ENCODE measurements at places on chromosomes 3 and 15.

- DNase-seq = no peak
Observed at GRCh38 chr3:192435241-192435640, 292.1 kb downstream of the FGF12 start.

DNA sequence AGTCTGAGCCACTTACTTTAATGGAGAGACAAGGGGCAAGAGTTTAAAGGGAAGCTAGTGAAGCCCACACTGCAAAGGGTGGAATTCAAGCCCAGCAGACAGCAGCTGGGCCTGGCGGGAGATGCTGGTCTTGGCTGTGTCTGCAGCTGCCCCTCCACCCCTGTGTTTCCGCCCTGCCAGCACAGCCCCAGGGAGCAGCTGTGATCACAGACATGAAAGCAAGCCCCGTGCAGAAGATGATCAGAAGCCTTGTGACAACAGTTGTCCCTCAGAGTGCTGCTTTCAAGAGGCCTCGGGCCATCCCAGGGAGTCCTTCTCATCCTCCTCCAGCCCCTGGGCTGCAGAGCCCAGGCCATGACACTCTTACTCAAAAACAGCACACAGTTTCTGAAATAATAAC lies 24.1 kb upstream of the SLC6A1 start:
- no peak for DNase-seq

DNA sequence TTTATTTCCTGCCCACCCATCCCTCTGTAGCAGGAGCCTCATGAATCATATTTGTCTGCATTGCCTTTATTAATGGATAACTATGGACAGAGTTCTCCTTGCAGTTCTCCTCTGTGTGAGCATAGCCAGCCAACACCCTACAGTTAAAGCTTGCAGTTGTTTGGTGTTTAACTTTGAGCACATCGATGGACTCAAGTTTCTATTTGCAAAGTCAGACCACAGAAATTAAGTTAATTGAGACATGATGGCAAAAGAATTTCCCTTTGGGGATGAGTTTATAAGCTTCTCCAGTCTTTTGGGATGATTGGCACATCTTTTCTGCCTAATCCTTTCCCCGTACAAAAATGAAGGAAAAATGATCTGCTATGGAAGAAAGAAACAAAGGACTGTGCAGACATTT lies 398.9 kb upstream of the THBS1 start:
- DNase-seq = no peak

DNA sequence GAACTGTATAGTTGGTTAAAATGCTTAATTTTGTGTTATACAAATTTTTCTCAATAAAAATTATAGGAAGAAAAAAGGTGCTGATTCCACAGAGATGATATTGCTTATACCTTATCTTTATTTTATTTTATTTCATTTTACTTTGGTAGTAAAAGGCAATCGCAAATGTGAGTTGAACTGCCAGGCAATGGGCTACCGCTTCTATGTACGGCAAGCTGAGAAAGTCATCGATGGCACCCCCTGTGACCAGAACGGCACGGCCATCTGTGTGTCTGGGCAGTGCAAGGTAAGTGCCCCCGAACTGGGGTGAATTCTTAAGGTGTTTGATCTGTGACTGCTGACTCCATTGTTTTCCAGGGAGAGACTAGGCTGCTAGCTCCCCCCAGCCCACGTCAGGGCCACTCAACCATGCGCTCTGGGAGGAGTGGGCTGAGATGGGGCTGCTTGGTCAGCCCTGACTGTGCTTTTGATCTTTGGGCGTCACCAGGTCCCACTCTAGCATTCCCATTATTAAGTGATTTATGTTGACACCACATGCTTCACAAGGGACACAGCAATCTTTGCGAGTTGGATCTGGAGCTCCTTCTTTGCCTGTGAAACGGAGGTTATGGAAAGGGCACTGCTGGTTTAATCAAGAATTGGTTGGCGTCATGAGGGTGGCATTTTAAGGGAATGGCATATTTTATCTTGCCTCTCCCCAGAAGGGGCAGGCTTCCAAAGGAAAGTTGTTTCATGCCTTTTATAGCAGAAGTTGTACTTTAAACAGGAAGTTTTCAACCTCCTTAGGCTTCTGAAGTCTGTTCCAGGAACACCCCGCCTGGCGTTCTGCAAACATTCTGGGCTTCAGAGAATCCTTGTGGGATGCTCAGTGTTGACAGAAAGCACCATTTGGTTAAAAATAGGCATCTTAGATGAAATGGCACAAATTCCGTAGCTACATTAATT lies 296.5 kb downstream of the THSD4 start:
- DNase-seq = peak; percentile 81

GRCh38 chr3:14946739-14947099 lies 664 bp upstream of the NR2C2 start:
- no peak for DNase-seq

GRCh38 chr3:72065236-72065635 lies 280.3 kb upstream of the PROK2 start:
- DNase-seq = no peak

DNA sequence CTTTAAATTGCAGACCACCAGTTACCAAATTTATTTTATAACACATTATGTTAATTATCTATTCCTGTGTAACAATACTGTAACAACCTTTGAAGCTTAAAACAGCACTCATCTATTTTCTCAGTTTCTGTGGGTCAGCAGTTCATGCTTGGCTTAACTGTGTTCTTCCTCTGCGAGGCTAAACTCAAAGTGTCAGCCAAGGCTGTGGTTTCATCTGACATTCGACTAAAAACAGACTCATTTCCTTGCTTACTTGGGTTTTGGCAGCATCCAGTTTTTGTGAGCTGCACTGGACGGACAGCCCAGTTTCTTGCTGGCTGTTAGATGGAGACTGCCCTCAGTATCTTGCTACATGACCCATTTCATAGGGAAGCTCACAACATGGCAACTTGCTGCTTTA lies 247.3 kb upstream of the KCNH8 start:
- no peak for DNase-seq

- DNase-seq = no peak
Observed at GRCh38 chr3:54193093-54193492, 70.7 kb downstream of the CACNA2D3 start.

DNA sequence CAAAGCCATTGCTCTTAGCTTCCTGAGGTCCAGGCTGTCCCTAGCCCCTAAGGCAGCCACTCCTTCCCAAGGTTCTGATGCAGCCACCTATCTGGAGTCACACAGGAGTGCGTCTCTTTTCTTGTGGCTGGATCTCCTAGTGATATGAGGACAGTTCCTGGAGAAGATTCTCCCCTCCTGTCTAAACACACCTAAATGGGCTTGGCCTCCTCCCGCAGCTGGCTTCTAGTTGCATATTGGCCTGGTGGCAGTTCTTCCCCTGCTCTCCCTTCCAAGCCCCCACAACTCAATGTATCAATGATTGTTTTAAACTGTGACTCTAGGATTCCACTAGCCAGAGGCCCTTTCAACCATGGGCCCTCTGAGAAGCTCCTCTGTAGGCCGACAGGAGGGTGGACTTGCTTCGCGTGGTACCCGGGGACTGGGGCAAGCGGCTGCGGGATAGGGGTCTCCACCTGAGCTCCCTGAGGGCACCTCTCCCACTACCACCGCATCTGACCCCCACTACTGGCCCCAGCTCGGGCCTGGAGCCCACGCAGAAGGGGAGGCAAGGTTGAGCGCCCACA lies 1.4 kb downstream of the ITGA11 start:
- no peak for DNase-seq

- no peak for DNase-seq
Observed at GRCh38 chr3:139129892-139130291, 85.2 kb upstream of the PRR23C start.

- no peak for DNase-seq
Observed at GRCh38 chr3:132380920-132381319, 36.4 kb upstream of the DNAJC13 start.

DNA sequence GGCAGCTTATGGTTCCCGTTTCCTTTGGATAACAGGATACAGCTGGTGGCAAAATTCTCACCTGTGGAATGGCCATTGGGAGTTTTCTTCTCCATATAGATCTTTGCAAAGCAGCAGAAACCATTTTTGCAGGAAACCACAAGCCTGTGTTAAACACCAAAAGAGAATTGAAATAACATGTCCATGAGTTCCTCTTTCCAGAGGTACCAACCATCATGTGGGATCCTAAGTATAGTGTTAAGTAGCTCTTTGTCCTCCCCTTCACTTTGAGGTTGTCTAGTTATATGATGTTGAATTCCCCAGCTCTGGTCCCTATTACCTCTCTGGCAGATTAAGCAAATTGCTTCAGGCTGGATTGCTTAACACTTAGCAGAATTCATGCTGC lies 94.9 kb downstream of the AKAP13 start:
- DNase-seq = no peak

DNA sequence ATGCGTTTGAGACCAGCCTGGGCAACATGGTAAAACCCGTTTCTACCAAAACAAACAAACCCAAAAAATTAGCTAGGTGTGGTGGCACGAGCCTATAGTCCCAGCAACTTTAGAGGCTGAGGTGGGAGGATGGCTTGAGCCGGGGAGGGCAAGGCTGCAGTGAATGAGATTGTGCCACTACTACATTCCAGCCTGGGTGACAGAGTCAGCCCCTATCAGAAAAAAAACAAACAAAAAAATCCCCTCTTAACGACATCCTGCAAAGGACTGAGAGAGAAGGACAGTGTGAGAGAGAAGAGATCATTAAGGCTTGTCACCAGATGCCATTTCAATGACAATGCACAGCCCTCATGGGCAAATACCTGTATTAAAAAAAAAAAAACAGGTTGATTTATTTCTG lies 266.7 kb upstream of the ATP10A start:
- DNase-seq = no peak

DNA sequence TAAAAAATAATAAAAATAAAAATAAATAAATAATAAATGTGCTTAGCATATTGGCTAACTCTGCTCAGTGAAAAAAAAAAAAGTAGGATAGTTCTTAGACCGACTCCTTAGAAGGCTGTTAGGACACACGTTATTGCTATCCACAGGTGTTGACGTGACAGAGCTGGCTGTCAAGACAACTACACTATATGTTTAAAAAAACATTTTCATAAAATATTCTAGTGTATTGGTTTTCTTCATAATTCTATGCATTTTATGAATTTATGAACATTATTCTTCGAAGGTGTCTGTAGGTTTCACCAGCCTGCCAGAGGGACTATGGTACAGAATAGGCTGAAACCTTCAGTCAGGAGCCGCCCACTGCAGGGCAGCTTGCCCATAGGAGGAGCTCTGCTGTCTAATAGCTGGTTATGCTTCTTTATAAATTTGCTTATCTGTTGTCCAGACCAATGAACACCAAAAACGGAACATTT lies 9.2 kb downstream of the TM4SF1 start:
- no peak for DNase-seq

- no peak for DNase-seq
Observed at GRCh38 chr15:95605098-95605497, 725.4 kb upstream of the NR2F2 start.

- no peak for DNase-seq
Observed at GRCh38 chr3:42518800-42519567, 16.5 kb downstream of the VIPR1 start.

GRCh38 chr15:76164602-76165001 lies 104.8 kb downstream of the TMEM266 start:
- DNase-seq = no peak

DNA sequence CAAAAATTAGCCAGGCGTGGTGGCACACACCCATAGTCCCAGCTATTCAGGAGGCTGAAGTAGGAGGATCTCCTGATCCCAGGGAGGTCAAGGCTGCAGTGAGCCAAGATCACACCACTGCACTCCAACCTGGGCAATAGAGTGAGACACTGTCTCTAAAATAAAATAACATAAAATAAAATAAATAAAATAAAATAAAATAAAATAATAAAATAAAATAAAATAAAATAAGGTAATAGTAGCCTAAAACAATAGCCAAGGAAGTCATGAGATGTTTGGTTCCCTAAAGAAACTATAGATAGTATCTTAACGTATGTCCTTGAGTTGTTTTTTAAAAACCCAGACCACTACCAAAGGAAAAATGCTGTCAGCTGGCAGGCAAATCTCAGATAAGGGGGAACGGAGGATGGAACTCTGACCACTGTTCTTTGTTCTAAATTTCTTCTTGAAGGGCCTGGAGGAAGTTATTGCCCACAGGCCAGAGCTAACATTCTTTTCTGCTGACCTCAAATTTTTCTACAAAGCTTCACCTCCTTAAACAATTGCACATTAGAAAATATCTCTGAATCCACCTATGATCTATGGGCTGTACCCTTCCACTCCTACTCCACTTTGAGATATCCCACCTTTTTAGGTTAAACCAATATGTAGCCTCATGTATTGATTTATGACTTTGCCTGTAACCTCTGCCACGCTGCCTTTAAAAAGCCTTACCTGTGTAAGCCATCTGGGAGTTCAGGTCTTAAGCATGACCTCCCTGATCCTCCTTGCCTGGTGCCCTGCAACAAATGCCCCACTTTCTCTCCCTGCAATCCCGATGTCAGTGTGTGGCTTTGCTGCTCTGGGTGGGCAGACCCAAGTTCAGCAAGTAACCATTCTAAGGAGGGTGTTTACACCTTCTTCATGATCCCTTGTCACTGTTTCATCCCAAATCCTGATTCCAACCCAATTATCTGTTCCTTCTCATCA lies 126.2 kb upstream of the BHLHE40 start:
- DNase-seq = no peak

DNA sequence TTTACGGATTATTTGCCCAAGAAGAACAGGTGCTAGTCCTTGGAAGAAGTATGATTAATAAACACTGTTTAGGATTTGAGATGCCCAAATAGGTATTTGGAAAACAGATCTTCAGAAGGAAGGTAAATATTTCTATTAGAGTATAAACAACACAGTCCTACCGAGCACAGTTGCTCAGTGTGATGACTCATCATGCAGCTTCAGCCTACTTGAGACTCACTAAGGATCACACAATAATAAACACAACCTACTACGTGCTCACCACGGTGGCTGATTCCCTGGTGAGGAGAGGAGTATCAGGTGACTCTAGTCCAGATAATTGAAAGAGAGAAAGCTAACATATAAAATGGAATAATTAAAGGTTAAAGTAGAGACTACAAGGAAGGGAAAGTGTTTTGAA lies 72.0 kb downstream of the PDZRN3 start:
- no peak for DNase-seq

- no peak for DNase-seq
Observed at GRCh38 chr3:48345946-48346572, 12.6 kb upstream of the SPINK8 start.

- peak; percentile 67 for DNase-seq
Observed at GRCh38 chr3:150410311-150411105, 2.4 kb downstream of the TSC22D2 start.

DNA sequence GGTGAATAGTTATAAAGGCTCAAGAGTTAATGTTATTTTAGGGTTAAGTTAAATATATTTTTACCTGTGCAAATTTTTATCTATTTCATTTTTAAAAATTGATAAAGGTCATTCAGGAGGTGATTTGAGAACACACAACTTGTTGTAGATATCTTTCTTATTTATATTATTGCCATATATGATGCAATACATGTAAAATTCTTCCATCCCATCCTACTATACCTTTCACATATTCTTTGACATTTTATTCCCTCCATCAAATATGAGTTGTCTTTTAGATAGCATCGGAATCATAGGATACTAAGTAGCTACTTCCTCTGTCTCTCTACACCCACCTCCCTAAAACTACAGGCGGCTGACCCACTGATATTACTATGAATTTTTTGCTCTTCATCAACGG lies 734.1 kb downstream of the FHIT start:
- DNase-seq = no peak
